Effector CD4-positive, alpha-beta T cell (primary cell): ENCODE measurements at places on chromosomes 2 and 18.

GRCh38 chr2:210676067-210676466 lies 119.7 kb downstream of the CPS1 start:
- no peak for DNase-seq

DNA sequence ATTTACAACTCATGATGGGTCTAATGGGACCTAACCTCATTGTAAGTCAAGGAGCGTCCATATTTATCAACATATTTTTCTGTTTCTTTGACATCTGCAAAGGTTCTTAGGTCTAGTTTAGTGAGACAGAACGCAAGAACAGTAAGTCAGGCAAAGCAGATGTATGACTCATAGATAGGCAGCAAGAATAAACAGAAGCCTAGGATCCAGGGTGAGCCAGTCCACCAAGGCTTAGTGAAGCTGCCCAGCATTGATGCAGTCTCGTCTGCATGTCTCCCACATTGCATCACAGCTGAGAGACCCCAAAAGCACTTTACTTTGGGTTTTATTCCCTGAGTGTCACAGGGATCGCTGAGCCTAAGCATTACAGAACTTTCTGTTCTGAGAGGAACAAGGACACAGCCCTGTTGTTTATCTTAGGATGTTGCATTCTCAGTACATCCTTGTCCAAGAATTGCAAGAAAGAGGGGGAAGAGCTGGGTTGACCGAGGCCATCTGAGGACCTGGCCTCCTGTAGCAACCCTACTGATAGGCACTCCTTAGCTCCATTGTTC lies 29.6 kb upstream of the TMEM177 start:
- no peak for DNase-seq

GRCh38 chr2:43481927-43482542 lies 113.8 kb downstream of the THADA start:
- DNase-seq, result no peak

GRCh38 chr2:71528131-71528591 lies 74.8 kb downstream of the DYSF start:
- DNase-seq, result no peak

DNA sequence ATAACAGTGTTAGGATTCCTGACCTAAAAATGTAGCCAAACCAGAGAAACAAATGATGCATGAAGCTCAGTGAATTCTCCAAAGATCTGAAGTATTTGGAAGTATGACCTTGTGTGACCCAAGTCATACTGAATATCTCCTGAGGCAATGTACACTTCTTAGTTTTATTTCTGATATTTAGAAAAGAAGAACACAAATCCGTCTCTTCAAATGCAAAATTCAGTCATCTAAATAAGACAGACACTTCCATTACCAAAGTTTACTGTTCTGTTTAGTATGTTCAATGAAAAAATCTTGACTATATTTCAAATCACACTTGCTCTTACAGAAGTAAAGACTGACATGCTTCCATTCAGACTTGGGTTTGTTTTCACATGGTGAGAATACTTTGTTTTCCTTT lies 495.7 kb downstream of the RIT2 start:
- no peak for DNase-seq

GRCh38 chr2:117519721-117520120 lies 294.8 kb upstream of the DDX18 start:
- no peak for DNase-seq

DNA sequence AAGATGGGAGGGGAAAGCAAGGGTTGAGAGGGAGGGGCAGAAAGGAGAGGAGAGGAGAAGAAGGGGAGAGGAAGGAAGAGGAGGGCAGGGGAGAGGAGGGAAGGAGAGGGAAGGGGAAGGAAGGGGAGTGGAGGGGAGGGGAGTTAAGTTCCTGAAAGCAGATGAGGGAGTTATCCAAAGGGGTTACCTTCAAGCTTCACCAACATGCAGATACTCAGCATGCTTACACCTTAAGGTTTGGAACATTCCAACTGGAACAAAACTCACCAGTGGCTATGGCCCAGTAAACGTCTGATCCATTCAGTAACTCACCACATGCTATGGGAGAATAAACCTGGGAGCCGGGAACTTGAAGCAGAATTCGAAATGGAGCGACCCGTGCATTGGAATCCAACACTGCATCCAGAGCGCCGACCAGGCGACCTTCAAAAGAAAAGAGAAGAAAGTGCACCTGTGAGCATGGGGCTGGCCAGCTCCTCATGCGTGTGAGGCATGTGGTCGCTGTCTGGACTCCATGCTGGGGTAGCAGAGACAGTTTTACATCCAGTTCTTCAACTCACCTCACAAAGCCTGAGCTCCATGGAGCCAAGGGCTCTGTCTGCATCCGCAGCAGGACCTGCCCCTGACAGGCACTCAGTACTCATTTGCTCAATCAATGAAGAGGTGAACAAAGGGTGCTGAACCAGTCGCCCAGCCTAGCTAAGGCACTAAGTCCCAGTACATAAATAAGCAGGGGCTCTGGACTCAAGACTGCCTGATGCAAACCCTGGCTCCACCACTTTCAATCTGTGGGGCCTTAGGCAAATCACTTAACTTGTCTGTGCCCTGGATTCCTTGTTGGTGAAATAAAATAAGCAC lies 61.0 kb downstream of the TBC1D8 start:
- no peak for DNase-seq

DNA sequence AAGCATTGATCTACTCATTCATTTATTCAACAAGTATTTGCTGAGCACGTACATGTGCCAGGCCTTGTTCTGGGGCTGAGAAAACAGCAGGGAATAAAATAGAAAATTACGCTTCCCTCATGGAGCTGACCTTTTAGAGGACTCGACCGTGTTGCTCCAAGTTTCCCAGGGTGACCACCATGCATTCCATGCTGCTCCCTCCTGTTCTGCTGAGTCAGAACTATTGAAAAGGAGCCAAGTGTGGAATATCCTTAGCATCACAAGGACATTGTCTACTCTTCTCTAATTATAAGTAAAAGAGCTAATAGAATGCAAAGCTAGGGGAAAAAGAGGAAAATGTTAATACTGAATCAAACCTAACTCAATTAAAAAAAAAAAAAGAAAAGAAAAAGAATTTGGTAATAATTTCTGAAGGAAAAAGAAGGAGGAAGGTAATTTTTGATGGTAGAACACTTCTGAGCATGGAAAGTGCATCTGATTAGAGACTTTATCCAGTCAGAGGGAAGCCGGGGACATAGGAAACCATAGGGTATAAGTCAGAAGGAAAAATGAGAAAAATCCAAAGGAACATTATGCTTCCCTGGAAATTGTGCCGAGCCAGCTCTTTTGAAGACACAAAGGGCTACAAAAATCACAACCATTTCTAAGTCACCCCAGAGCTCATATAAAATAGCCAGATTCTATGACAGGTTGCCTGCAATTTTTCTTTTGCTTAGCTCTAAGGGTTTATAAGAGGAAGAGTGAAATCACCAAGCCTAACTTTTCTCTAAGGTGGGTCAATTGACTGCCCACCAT lies 339.4 kb downstream of the RND3 start:
- no peak for DNase-seq

DNA sequence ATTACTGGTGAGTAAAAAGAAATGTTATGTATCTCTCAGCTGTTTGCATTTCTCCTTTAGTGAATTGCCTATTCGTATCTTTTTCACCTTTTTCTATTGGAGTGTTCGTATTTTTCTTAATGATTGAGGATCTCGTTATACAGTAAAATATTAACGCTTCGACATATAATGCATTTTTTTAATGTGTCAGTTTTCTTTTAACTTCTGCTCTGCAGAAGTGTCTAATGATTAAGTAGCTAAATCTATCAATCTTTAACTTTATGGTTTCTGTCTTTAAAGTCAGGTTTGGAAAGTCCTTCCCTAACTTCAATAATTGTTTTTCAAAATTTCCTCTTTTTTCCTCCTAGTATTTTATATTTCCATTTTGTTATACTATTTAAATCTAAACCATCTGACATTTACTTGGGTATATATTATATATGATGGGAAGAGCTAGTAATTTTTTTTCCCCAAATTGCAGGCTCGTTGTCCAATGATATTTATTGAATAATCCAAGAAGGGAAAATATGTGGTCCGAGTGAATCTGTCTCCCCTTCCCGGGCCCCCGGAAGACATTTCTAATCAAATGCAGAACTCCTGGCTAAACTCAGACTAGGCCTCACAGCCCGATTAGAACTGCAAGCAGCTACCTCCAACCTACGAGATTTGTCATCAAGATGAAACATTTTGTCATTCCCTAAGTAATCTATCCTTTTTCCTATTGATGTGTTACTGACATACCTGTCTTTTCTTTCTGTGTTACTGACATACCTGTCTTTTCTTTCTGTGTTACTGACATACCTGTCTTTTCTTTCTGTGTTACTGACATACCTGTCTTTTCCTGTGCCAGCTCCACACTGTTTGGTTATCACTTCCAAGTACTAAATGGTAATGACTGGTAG lies 17.2 kb downstream of the PCBP1 start:
- DNase-seq, result no peak

GRCh38 chr18:35289293-35289692 lies 736 bp downstream of the ZSCAN30 start:
- DNase-seq, result no peak
